ENCODE measurements at places on chromosomes 4 and X.

GRCh38 chrX:23662187-23662586, 5.1 kb upstream of the PRDX4 start:
- no peak for DNase-seq

DNA sequence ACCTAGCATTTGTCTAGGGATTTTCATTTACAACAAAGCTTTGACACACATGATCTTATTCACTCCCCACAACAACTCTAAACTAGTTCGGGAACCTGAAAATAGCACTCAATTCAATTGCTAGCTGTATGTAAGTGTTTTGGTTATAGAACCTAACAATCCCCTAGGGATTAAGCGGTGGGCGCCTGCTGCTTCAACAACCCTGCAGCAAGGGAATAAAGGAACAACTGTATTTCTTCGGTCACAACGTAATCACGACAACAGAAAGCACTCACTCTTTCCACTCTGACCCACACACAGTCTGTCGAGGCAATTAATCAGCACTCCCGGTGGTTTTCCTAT, 674 bp upstream of the DIAPH2 start:
- DNase-seq = no peak

DNA sequence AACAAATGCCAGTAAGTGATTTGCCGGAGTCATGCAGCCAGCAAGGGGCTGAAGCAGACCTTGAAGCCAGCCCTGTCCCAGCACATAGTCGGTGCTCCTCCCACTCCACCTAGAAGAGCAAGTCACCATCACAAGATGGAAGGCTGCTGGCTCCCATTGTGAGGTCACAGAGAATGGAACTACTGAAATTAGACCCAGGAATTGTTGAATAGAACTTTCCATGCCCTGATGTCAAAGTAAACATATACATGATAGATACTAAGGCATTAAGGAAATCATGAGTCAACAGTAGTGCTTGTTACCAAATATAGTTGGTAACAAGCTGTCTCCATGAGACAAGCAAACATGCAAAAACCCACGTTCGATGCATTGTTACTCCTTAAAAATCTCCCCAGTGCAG, 177.1 kb upstream of the MID1 start:
- DNase-seq = no peak

- DNase-seq = no peak
Measured at GRCh38 chrX:78455901-78456300, 128.5 kb upstream of the CYSLTR1 start.

GRCh38 chr4:120447774-120448173, 381.1 kb upstream of the MAD2L1 start:
- no peak for DNase-seq

DNA sequence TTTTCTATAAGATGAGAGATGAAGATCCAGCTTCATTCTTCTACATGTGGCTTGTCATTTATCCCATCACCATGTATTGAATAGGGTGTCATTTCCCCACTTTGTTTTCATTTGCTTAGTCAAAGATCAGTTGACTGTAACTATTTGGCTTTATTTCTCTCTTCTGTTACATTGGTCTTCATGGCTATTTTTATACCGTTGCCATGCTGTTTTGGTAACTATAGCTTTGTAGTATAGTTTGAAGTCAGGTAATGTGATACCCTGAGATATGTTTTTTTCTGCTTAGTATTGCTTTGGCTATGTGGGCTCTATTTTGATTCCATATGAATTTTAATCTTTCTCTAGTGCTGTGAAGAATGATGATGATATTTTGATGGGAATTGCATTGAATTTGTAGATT, 514.3 kb downstream of the GBA3 start:
- no peak for DNase-seq

DNA sequence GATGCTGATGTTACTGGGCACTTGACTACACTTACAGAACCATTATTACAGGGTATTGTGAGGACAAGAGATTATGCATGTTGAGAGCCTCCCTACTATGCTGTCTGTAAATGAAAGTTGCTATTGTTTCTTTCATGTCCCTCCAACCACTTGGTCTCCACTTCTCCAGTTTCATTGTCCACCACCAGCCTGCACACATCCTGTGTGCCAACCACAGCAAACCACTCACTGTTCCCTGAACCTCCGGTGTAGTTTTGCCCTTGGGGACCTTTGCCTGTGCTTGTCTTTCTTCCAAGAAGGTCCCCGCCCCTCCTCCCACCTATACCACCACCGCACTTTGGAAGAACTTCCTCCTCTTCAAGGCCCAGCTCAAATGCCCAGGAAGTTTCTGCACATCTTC, 43.1 kb upstream of the AFF2 start:
- no peak for DNase-seq

GRCh38 chrX:13721371-13721770, 13.0 kb downstream of the TRAPPC2 start:
- DNase-seq = no peak

- DNase-seq = no peak
Measured at GRCh38 chrX:53594354-53594753, 92.2 kb downstream of the HUWE1 start.

DNA sequence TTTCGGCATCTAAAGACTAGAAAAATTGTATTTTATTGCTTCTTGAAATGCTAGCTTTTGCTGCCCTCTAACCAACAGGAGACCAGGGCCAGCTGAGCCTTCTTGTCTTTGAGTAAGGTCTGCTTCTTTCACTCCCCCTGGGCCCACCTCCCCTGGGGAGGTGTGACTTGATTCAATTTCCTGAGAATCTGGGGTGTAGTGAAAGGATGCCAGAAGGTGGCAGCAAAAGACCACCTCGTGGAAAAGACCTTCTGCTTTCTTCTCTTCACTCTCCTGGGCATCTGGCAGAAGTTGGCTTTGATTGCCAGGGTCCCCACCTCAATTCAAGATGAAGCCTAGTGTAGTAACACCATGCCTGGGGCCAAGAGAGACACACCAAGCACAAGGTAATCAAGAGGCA, 96.5 kb upstream of the MAOA start:
- peak; percentile 1 for DNase-seq

Measured in stimulated activated CD8-positive, alpha-beta memory T cell treated with anti-CD3 and anti-CD28 coated beads, Interleukin-4, amount 100 ng/mL, for 1 hour (primary cell).